ENCODE measurements at places on chromosomes 6 and 20. TPM values are rescaled to one million over a fixed set of nuclear protein-coding genes. Genes with fewer than 3 reads are reported as not detected.

TNXB gene
- 14.5 TPM for total RNA-seq

DNA sequence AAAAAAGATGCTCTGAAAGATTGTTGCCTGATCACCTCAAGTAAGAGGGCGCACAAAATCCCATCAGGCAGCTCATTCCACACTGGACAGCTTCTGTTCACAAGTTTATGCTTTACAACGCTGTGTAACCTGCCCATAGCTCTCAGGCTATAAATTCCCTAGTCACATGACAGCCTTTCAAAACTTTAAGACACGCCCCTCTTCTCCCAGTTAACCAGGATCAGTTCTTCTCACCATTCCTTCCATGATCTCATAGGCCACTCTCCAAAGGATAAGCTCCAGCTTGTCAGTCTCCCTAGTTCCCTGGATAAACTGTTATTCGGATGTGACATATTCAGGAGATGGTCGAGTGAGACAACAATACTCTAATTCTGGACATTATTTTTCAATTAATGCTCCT, 15.0 kb downstream of the ADNP start:
- no peak for DNase-seq

DNA sequence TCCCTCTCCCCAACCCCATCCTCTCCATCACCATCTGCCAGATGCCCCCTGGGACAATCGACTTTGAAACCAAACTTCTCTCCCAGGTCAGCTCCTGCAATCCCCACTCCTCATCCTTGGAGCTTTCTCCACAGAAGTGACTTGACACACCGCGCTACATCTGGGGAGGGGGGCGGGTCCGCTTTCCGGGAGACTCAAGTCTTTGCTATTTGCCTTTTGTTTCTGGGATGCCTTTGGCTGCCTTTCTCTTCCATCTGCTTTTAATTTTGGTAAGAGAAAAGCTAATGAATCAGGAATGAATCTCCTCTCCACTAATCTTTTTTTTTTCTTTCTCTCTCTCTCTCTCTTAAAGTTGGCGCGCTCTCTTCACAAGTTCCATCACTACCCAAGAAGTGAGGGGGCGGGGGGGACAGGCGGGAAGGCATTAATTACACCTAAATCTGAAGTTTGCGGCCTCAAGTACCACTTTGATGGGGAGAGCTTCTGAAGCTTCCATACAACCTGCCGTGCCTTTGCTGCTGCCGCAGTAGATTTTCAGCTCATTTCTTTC, 664 bp upstream of the TPBG start:
- no peak for DNase-seq

KCNS1 gene
- not detected for total RNA-seq

- no peak for DNase-seq
Observed at GRCh38 chr6:1076531-1077459, 235.1 kb upstream of the FOXQ1 start.
